ENCODE measurements at places on chromosomes 7 and 10.

DNA sequence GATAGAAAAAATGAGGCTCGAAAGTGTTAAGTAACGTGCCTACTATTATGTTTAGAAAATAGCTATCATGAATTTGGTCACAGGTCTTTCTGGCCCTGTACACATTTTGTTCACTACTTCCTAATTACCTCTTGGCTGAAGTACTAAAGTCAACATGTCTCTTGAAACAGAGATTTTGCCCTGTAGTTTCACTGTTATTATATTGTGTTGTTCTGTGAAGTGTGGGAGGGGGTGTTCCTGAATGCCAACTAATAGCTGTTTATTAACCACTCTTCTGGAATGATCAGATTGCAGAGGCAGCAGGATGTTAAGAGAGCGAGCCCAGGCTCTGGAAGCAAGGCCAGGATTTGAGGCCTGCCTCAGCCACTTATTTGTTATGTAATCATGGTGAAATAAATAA is 72.1 kb downstream of the RNF133 start:
- no peak for DNase-seq

- no peak for DNase-seq
Observed at GRCh38 chr10:52814506-52814905, 41.9 kb upstream of the MBL2 start.

DNA sequence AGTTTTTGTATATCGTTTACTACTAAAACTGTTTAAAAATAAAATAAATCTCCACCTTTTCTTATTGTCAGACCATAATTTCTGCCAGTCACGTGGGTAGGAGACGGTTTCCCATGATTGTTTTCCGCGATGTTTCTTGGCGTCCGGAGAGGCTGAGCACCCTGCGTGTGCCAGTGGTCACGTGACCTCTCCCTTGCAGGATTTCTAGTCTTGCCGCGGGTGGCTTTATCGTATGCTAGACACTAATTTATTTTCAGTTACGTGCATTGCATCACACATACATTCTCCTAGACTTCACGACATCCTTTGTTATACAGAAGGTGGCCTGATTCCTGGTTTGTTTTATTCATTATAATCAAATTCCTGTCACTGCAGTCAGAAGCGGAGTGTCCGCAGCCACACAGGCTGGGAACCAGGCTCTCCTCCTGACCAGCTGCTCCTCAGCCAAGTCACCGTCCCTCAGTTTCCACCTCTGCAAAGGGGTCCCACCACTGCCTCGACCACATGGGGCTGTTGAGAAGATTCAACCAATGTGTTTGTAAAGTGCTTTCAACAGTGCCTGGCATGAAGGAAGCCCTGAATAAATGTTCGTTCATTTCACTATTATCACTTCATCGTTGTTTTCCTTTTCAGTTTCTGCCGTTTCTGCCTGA is 203.2 kb upstream of the PPP2R2D start:
- DNase-seq: no peak

GRCh38 chr7:106415433-106415832 is 130.7 kb upstream of the NAMPT start:
- DNase-seq: no peak

DNA sequence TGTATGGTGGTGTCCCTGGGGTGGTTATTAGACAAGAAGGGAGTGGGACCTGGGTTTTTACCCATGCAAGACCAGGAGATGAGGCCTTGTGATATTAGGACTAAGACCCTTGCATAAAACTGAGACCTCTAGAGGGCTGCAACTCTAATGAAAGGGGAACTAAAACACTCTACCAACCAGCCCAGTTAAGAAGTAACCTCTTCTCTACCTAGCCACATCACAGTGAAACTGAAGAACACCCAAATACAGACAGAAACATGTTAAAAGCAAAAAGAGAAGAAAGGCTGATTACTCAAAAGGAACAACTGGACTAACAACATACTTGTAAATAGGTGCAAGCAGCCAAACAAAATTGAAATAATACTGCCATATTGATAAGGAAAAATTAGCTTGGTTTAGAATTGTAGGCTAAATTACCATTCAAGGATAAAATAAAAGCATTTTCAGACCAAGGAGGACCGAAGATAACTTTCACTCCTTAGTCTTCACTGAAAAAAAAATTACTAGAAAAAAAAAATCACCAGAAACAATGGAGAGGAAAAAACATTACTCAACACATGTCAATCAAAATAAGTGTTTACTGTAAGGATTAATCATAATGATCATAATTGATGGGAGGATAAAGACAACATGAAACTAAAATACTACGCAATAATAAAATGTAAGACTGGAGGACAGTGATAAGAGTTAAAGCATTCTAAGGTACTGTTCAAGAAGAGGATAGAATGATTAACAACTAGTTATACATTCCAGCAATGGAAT is 27.6 kb downstream of the ERLIN1 start:
- DNase-seq: no peak

DNA sequence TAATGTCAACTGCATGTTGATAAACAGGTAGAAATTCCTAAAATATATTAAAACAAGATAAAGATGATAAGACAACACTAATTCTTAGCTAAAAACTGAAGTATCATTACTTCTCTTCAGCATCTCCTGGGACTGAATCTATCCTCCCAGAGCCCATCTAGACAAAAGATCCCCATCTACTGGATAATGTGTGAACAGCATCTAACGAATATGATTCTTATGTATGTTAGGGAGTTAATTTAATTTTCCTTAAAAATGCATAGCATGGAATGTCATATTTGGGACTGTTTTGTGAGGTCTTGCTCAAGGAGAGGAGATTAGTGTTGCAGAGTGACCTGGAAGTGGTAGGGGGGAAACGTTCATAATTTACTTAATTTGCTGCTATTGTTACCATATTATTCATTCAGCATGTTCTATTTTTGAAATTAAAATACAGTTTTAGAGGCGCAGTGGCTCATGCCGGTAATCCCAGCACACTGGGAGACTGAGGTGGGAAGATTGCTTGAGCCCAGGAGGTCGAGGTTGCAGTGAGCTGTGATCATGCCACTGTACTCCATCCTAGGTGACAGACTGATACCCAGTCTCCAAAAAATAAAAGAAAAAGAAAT is 305.1 kb upstream of the CSTF2T start:
- DNase-seq: peak; percentile 39

DNA sequence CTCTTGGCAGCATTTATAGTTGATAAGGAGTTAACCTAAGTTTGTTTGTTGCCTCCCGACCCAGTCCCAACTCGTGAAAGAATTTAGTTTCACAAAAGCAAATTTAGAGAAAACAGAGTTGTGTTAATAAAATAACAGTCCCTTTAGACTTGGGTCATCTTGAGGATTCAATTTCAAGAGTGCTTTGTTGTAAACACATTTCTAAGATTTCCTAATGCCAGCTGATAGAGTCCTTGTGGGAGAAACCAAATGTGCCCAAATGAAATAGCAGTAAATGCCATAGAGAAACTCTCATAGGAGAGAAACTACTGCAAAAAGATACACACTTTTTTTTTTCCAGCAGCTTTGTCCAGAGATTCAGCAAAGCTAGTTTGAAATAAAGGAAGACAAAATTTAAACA is 211.3 kb upstream of the BMPER start:
- no peak for DNase-seq

DNA sequence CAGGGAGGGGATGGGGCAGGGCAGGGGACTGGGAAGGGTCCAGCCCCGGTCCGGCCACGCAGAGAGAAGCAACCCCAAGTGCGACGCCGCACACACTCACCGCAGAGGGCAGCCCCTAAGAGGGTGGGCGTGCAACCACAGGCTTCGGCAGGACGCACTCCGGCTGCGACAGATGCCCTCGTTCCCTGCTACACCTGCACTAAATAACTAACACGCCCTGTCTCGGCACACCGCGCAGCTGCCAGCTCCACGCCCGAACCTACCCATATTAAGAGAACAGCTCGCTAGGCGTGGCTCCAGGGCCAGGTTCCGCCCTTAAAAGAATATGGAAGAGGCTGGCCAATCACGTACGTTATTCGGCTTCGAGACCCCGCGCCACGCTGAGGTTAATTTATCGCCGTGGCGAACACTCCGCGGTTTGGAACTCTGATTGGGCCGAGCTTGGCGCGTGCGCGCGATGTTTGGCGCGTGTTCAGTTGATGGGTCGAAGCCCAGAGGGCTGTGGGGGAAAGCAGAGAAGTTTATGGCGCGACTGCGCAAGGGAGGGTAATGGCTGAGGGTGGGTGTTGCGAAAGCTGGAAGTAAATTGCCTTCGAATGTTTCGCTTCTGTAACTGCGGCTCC is 91.1 kb downstream of the OR13A1 start:
- DNase-seq: no peak

DNA sequence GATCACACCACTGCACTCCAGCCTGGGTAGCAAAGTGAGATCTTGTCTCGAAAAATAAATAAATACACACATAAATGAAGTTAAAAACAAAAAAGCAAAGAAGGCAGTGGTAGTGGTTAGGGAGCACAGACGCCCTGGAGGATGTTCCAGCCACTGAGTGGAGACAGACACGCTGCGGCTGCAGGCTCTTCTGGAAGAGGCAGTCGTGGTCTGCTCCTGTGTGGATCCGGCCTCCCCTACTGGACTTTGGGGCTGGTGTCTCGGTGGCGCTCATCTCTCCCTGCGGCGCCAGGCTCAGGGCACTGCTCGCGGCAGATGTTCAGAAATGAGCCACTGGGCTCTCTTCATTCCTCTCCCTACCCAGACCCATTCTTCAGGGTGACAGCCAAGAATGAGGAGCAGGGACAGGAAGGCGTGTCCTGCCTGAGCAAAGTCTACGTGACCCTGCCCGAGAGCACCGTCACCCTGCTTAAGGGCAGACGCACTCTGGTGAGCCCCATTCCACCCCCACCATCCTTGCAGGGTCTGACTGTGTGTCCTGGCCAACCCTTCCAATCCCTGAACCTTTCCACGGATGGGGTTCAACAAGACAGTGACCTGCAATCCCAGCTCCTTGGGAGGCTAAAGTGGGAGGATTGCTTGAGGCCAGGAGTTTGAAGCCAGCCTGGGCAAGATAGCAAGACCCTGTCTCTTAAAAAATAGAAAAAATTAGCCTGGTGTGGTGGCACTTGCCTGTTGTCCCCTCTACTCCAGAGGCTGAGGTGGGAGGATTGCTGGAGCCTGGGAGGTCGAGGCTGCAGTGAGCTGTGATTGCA is 26.2 kb downstream of the ZAN start:
- DNase-seq: no peak

DNA sequence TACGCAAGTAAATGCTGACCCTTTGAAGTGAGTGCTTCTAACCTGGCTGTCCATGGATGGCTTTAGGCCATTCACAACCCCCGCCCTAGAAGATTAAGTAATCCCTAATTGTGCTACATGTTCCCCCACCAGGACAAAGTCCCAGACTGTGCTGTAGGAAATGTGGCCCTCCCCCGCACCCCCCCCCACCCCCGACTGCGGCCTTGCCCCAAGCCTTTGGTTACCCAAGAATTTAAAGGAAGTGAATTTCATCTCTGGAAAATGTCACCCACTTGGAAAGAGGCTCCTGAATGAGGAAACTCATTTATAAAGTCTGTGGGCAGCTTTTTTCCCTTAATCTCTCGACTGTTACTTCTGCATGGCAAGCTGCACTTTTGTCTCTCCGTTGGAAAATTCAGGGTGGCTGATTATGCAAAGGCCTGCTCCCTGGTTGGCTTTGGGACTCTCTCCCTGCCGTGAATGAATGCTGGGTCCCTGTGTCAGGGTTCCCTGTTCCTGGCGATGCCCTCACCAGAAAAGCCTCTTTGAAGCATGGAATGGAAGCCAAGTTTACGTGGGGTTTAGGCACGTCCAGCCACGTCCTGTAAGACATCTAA is 31.4 kb upstream of the AQP1 start:
- no peak for DNase-seq

DNA sequence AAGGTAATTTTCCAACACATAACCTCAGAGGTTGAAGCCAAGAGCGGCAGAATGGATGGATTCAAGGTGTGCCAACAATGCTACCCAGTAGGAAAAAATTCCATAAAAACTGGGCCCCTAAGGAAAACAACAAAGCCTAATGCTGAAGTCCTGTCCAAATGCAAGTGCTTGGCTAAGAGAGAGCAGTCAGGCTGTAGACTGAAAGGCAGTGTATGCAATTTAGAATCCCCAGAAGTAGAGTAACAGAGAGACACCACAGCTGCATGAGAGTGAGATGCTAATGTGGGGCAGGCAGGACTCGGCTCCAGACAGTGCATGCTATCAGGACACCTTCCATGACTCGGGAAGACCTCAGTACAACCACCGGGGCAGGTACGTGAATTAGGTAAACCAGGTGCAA is 124.5 kb downstream of the ZFAND4 start:
- no peak for DNase-seq

All from skin of body (tissue), 3 donors.